ENCODE measurements at places on chromosomes 1 and 21.
A peak's percentile ranks its signal among the peaks of the same experiment; 100 is the strongest.

DNA sequence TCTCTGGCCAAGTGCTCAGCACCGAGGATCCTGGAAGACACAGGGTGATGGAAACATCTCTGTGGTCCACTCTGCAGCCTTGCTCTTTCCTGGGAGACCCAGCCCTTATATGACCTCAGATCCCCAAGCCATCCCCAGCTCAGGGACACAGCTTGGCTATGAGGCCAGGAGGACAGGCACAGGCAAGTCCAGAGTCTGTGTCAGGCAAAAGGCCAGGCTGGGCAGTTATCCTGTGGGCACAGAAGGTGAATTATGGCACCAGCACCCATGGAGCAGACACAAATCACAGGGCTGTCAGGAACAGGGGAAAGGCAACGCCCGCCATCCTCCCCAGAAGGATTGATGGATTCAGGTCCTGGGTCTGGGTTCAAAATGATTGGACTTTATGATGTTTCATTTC lies 52.1 kb upstream of the SCMH1 start:
- no peak for DNase-seq

- DNase-seq, result peak; percentile 72
Observed at GRCh38 chr1:54488779-54489626, 59.0 kb upstream of the ACOT11 start.

DNA sequence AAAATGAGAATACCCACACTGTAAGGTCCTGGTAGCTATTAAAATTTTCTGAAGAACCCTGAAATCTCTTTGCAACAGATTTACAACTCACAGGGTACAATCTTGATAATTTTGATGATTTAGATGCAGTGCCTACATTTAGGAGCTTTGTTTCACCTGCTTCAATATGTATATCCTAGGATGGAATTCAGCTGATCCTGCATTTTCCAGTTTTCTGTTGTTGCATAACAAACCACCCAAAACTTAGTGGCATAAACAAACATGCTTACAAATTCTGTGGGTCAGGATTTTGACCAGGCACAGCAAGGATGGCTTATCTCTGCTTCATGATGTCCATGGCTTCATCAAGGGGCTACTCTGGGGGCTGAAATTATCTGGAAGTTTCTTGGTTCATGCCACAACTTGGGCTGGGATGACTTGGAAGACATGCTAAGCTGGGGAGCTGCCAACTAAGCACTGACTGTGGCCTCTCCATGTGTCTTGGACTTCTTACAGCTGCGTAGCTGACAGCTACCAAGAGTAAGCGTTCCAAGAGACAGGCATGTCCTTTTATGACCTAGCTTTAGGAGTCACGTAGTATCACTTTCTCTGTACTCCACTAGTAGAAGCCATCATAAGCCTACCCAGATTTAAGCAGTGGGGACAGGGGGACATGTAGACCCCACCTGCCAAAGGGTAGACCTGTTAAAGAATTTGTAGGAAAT lies 108.5 kb downstream of the CACHD1 start:
- DNase-seq, result no peak

DNA sequence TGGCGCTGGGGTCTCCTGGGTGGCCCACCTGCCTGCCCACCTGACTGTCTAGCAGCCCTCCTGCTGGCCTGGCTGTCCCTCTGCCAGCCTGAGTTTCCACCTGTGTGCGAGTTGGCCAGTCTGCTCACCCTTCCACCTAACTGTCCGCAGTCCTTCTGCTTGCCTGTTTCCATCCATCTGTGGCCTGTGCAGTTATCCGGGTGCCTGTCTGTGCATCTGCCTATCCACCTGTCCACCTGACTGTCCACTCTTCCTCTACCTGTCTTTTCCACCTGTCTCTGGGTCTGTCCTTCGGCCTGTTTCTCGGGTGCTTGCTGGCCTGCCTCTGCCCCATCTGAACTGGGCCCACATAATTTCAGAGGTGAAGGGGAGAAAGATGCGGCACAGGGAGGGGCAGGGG lies 1.9 kb downstream of the KCNQ4 start:
- no peak for DNase-seq

DNA sequence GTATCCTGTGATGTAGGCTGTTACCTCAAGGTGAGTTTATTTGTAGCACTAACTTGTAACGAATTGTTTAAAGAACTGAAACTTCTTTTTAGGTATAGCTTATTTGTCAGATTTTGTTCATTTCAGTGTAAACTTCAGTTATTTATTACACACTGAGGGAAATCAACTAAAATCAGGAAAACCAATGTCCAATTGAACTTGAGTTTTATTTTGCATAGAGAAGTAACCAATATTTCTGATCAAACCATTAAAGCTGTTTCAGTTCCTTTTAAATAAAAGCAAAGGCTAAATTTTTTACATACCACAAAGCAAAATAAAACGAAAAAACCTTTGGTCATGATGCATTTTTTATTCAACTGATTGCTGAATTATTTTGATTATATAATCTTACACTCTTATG lies 103.6 kb downstream of the CAMTA1 start:
- DNase-seq, result no peak

DNA sequence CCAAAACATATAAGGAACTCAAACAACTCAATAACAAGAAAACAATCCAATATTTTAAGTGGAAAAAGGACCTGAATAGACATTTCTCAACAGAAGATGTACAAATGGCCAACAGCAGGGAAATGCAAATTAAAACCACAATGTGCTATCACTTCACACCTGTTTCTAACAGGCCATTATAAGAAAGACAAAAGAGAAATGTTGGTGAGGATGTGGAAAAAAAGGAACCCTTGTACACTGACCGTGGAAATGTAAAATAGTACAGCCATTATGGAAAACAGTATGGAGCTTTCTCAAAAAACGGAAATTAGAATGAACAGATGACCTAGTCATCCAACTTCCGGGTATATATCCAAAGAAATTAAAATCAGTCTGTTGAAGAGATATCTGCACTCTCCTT lies 37.8 kb upstream of the CD2 start:
- no peak for DNase-seq

DNA sequence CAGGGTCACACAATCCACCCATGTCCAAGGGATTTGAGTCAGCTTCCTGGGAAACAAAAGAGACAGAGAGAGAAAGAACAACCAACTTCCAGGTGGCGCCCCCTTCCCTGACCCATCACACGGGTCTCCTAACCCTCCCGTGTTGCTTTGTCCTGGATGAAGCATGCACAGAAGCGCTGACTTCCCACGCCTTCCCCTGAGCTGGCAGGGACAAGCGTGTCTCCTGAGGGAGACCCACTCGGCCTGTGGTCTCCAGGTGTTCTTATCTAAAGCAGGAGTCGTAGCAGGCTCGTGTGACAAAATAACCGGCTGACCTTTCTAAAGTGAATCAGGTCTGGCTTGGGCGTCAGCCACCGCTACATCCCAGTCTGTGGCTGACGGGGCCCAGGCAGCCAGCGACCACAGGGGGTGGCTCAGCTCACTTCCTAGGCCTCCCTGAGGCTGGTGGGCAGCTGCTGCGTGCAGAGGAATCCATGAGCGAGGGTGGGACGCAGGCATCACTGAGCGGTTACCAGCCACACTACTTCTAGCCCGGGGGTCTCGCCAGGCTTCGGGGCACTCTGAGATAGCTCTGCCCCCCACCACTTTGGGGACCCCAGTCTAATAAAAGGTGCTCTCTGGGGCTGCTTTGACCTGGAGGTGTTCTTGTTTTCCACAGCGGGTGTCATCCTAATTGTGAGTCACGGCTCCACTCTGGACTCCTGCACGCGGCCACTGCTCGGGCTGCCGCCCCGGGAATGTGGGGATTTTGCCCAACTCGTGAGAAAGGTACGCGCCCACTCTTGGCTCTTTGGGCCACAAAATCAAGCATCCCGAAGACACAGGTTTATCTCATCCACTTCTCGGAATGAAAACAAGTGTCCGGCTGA lies 40.4 kb downstream of the UBASH3A start:
- DNase-seq, result no peak

DNA sequence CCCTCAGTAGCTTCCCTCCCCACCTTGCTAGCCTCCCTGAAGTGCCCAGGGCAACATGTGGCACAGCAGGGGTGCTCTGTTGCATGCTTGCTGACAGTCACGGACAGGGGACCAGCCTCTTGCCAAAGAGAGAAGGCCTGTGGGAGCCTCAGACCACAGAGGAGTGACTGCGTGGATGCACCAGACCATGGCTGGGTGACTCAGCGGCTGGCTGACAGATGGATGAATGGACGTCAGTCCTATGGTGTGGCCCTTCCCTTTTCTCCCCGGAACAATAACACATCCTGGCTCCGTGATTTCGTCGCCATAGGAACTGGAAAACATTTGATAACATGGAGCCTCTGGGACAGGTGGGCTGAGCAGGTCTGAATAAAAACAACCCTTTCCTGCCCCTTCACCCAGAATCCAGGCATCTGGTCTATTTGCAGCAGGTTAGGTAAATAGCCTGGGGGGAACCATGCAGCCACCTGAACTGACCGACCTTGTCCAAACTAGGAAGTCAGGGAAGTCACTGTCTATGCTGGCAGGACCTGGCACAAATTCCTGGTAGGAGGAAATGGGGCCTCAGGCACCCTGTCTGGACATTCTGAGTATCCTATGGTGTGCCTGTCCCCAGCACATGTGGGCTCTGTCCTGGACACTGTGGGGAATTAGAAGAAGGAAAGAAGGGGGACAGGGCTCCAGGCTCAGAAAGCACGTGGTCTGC lies 53.3 kb downstream of the NENF start:
- DNase-seq, result no peak

DNA sequence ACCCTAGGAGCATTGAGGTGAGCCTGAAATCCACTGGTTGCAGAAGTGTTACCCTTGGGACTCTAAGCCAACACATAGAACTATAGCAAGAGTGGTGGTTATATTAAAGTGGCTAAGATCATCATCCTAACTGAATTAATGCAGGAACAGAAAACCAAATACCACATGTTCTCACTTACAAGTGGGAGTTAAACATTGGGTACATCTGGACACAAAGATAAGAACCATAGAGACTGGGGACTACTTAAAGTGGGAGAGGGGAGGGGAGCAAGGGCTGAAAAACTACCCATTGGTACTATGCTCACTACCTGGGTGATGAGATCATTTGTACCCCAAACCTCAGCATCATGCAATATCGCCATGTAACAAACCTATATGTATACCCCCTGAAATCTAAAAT lies 100.0 kb downstream of the SLC25A24 start:
- DNase-seq, result no peak

- no peak for DNase-seq
Observed at GRCh38 chr1:167706931-167707877, 14.6 kb upstream of the MPZL1 start.

DNA sequence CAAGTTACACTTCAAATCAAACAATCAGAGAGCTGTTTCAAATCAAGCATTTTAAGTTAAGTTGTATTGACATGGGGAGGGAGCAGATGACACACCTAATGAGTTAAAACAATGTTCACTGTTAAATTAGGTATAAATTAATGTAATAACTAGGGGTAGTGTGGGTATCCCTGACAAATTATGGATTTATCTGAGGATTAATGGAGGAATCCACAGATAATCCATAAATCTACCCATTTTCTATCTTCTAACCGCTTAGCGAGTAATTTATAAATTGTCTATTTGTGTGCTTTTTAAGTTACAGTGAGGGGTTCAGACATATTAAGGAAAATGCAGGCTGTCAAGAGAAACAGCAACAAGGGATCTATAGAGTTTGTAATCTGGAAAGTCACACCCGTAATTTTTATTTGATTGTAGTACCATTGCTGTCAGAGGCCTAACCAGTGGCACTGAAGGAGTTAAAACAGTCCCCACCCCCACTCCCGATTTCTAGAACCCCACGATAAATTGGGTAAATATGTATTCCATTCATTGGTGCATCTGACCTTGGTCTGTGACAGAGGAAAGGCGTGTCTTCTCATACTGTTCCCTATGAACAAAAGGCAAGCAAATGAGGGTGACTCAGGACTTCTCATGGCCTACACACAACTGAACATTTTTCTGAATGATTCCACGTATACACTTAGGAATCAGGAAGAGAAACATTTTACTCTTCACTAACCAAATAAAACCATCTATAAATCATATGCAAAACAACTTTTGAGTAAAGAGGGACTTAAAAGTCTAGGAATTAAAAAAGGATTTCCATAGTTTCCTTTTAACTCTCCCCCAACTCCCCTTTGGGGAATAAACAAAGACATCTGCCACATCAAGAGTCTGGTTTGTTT lies 7.4 kb downstream of the IRF2BP2 start:
- peak; percentile 73 for DNase-seq

DNA sequence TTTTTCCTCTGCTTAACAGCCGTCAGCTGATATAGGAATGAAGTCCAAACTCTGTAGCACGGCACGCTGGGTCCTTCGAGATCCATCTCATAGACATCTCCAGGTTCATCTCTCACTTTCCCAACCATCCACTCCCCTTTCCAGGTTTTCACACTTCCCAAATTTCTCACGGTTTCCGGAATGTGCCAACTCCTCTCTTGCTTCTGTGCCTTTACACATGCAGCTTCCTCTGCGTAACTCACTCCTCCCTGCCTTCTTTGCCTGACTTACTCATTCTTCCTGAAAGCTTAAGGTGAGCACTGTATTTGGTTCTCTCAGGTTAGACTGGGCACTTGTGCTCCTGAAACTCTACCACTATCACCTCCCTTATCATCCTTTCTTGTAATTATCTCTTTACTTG lies 168.4 kb downstream of the PCNX2 start:
- DNase-seq, result no peak

DNA sequence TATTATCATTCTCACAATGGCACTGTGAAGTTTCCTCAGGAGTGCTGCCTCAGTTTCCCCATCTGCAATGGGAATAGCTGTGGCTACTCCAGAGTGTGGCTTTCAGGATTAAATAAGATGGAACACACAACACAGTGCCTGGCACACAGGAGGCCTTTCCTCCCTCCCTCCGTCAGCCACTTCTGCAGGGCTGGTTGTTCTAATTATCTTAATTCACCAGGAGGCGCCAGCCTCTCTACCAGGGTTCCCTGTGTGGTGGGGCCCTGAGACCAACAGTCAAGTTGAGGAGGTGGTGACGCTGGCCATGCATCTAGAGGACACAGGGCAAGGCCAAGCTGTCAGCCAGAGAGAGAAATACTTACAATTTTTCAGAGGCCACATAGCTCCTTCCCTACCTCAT lies 6.3 kb upstream of the FOXO6 start:
- no peak for DNase-seq

DNA sequence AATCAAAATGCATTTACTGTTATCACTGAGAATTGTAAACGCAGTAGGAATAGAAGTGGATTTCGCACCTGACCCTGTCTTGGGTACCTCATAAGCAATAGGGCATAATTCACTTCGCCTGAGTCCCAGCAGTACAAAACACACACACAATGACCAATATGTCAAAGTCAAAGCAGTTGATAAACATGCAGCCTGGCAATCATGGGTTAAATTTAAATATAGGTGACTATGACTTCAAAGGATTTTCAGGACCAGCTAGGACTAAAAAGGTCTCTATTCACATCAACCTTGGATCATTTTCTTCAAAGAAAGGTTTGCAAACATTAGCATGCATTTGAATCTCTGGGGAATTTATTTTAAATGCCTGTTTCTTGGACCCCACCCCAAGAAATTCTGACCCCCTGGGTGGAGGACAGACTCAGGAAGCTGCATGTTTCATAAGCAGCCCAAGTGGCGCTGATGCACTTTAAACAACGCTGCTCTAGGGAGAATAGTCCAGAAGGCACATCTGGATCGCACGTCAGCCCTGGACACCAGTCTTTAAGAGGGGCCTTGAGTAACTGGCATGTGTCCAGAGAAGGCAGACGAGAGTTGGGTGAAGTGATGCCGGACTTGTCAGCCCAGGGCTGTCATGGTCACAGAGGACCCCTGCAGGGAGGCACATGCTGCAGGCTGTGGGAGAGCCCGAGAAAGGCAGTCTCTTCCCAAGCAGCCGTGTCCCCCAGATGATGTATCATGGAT lies 55.7 kb upstream of the EFHD2 start:
- no peak for DNase-seq

Data from T47D (cell line).